ENCODE measurements at places on chromosomes 7 and 10.

DNA sequence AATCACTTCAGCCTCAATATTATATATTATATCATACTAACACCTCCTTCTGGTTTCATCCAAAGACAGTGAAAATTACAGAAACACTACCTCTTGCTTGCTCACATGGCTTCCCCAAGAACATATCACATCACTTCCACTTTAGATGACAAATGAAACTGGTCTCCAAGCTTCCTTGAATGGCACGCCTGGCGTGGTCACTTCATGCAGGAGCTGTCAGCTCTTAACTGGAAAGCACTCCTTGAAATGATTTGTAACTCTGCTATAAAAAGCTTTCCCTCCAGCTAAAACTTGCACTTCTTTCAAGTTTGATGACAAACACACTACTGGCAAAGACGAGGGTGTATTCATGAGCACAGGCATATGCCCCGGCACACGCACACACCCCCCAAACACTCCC lies 84.1 kb upstream of the INHBA start:
- DNase-seq = no peak

- no peak for DNase-seq
Measured at GRCh38 chr7:49523870-49524269, 249.6 kb upstream of the VWC2 start.

GRCh38 chr10:34444223-34445183 lies 370.6 kb downstream of the PARD3 start:
- no peak for DNase-seq

GRCh38 chr10:59757966-59758365 lies 4.7 kb upstream of the MRLN start:
- DNase-seq = no peak

- DNase-seq = no peak
Measured at GRCh38 chr10:67971311-67971710, 86.9 kb downstream of the SIRT1 start.

GRCh38 chr7:71019706-71020105 lies 112.2 kb upstream of the GALNT17 start:
- DNase-seq = no peak

- no peak for DNase-seq
Measured at GRCh38 chr10:115046686-115047236, 46.4 kb upstream of the ATRNL1 start.

GRCh38 chr10:63665670-63666134 lies 144.5 kb downstream of the REEP3 start:
- no peak for DNase-seq

GRCh38 chr10:89339875-89340274 lies 12.1 kb downstream of the IFIT3 start:
- no peak for DNase-seq

DNA sequence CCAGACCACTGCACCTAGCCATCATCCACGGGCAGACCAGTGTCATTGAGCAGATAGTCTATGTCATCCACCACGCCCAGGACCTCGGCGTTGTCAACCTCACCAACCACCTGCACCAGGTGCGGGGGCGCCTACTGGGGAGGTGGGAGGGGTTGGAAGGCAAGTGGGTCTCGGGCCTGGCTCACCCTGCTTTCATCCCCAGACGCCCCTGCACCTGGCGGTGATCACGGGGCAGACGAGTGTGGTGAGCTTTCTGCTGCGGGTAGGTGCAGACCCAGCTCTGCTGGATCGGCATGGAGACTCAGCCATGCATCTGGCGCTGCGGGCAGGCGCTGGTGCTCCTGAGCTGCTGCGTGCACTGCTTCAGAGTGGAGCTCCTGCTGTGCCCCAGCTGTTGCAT lies 4.6 kb downstream of the NFKB2 start:
- no peak for DNase-seq

GRCh38 chr10:62637249-62638061 lies 167.1 kb upstream of the ADO start:
- DNase-seq = no peak

DNA sequence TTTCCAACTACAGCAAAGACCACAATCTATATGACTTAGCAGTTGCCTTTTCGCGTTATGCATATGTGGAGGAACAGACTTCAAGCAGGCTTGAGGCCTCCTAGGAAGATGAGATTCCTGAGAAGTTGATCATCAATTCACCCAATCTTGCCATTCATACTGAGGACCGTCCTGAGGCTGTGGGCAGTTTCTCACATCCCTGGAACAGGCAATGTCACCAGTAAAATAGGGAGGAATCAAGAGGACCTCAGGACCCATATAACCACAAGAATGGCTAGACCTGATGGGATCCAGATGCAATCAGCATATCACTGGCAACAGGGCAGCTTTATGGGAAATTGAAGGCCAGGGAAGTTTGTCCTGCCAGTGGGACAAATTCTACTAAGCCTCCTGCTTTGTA lies 17.3 kb downstream of the KDM7A start:
- no peak for DNase-seq

- no peak for DNase-seq
Measured at GRCh38 chr7:29563590-29564495, at the start of gene PRR15. TSS of gene PRR15 (plus strand) at chr7:29563835. CDS start at chr7:29566330, 2,495 bp downstream.

DNA sequence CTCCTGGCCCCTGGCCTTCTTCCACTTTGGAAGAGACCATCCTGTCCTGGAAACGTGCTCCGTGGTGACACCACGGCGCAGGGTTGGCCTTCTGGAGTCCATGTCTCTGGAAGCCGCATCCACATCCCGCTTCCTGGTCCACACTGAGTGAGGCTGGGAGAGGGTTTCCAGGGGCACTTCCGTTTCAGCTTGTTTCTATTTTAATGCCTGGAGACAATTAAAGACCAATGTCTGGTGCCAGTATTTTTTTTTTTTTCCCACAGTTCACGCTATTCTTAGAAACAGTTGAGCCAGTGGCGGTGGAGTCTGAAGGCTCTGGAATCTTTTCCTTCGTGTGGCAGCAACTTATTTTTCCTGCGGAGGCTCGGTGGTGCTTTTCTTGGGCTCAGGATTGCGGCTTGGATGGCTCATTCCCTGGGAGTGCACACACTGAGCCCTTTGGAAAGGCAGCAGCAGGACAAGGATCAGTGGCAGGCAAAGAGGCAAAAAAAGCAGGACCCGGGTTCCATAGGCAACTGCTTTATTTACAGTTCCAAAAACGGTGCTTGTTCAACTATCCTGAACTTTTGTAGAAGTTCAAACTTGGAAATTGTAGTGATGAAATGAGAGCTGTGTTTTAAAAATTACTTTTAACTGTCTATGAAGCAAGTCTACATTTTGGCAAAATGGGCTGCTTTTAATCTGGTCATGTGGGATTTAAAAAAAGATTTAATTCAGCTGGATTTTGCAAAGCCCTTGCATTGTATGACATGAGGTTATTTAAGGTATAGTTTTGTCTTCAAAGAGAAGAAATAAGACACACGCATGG lies 202.8 kb downstream of the BAMBI start:
- no peak for DNase-seq

- DNase-seq = no peak
Measured at GRCh38 chr7:116194115-116194514, 16.2 kb upstream of the TES start.

DNA sequence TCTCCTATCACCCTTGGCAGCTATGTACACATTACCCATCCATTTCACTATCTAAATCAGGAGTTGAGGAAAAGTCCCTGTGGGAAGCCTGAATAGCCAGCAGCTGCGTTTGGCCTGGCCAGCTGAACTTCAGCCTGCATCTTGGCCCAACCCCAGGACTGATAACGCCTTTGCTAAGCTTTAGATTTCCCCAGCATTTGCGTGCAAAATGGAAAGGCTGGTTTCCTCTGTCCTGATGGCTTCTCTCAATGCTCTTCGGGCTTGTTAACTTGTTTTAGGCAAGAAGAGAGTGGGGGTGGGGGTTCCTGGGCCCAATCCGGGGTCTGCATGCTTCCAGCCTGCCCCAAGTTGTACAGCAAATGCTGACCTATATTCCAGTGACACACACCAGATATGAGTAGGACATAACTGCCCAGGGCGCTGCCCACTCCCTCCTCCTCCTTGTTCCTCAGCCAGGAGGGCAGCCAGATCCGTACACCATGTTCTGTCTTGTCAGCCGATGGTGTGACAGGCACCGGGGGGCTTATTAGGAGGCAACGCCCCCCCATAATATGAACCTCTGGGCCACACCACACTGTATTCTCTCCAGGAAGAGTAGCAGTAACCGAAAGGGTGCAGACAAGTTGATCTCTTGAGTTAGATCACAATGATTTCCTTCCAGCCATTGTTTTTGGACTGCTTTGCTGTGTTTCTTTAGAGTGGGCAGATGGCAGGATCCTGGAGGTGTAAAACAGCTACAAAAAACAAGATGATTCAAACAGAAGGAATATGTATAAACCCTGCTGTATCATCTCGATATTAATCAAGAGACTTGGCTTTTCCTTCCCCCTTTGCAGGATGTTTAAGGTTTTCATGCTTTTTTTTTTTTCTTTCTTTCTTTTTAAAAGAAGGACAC lies 339.0 kb downstream of the RNLS start:
- no peak for DNase-seq

DNA sequence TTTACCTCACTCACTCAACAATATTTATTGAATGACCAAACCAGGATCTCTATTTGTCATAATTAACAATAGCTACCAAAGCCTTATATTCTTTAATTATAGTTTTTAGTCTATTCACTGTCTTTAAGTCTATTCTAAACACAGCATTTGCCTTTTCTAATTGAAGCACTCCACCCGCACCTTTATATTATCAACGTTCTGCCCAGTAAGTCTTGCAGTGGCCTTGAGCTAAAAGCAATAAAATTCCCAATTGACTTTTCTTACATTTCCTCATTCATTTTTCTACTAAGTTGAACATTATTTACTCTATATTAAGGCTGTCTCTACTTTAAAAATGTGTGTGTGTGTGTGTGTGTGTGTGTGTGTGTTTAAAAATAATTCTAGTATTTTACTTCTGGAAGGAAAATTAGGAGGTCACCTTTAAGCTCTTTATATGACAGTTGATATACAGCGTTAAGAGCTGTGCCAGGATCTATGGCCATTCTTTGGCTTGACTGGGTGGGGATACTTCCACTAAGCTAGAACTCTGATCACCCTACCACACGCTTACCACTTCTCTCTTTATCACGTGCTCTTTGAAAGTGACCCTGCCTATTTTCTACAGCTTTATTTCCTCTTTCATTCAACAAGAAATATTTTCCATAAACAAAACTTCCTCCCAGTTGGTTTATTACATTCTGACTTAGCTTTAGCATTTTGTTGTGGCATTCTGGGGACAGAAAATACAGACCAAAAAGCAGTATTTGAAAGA lies 8.8 kb downstream of the PAPSS2 start:
- no peak for DNase-seq

- no peak for DNase-seq
Measured at GRCh38 chr10:58291538-58292174, 22.7 kb downstream of the CISD1 start.

GRCh38 chr7:151035026-151035717 lies 6.9 kb downstream of the ABCB8 start:
- DNase-seq = no peak

DNA sequence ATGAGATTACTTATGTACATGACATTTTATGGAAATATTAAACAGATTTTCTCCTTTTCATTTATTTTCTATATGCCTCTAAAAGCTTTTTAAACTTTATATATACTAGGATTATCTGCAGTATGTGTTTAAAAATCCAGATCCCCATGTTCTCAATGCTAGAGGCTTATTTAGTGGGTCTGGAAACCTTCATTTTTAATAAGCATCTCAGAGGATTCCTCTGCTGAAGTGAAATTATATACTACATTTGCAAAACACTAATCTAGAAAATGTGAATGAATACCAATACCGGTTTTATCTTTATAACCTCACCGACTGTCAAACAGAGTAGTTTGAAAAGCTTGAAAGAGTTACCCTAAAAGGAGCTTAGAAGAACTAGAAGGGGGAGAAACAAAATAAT lies 863.8 kb upstream of the ZWINT start:
- no peak for DNase-seq

- no peak for DNase-seq
Measured at GRCh38 chr10:113350311-113351040, 202.4 kb upstream of the HABP2 start.

- no peak for DNase-seq
Measured at GRCh38 chr10:86067436-86068050, 299.1 kb downstream of the GRID1 start.

- DNase-seq = no peak
Measured at GRCh38 chr7:139131601-139132041, 22.1 kb upstream of the ZC3HAV1 start.

DNA sequence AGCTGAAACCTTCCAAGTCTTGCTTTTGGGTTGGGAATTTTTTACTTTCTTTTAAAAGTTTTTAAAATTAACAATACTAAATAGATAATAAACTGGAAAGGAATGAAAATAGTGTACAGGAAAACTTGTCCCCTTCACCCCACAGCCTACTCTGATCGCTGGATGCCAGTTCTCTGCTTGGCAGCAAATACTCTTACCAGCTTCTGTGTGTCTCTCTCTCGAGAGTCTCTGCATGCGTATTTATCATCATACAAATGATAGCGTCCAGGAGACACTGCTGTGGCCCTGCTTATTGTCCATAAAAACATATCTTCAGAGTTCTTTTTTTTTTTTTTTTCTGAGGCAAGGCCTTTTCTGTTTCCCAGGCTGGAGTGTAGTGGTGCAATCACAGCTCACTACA lies 101.5 kb downstream of the CCNY start:
- no peak for DNase-seq

- DNase-seq = no peak
Measured at GRCh38 chr7:66379542-66380160, 174.5 kb downstream of the TPST1 start.

GRCh38 chr7:134737566-134738345 lies 41.7 kb upstream of the CALD1 start:
- no peak for DNase-seq

GRCh38 chr10:121553511-121554264 lies 44.6 kb downstream of the FGFR2 start:
- no peak for DNase-seq

DNA sequence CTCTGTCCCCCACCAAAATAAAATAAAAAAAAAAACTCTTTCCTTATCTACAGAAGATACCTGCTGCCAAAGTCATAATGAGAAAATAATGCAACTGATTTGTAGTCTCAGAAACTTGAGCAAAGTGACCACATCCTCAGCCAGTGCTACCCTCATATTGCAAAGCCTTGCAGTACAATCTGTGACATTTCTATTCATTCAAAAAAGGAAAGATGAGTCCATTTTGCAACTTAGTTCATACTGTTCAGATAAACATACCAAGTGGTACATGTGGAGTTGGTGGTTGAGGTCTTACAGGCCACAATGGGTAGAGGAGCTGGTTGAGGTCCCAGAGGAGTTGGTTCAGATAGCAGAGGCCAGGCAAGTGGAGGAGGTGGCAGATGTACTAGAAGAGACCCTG lies 6.5 kb upstream of the EIF5AL1 start:
- DNase-seq = no peak

GRCh38 chr10:129462257-129462795 lies 4.7 kb upstream of the MGMT start:
- DNase-seq = no peak

GRCh38 chr10:102245082-102245931 lies at the start of gene GBF1:
TSS of gene GBF1 (plus strand) at chr10:102245532. CDS start at chr10:102258939, 13,407 bp downstream.
- DNase-seq = peak; percentile 96

- DNase-seq = no peak
Measured at GRCh38 chr7:108529341-108529740, 3.4 kb upstream of the PNPLA8 start.
